ENCODE measurements at places on chromosomes 4 and X.

- DNase-seq: no peak
These were observed 19.1 kb upstream of the ANTXR2 start for GRCh38 chr4:80092088-80092487.

DNA sequence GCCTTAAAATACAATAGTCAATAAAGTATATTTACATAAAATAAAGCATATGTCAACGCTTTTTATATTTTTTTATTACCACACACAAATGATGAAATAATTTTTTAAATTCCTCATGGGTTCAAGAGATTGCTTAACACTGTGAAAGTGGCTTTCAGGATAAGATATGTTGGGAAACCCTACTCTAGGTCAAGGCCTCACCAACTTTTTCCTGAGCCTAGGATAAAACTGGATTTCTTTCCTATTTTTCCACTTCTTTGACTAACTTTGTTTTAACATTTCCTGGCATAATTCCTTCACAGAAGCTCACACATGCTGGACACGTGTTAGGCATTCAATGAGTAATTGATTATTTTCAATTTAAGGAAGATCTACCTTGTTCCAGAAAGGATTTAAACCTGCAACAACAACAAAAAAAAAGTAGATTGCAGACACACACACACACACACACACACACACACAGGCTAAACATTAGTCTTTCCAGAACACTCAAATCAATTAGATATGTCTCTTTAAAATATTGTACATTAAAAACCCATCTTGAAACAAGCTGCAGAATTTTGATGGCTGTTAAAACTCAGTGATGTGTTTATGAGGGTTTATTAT is 9.1 kb downstream of the KLB start:
- DNase-seq: no peak

GRCh38 chr4:122623637-122624166 is 2.8 kb upstream of the IL21 start:
- DNase-seq: peak; percentile 12

GRCh38 chr4:87511500-87511899 is 17.7 kb downstream of the SPARCL1 start:
- no peak for DNase-seq

GRCh38 chrX:133258481-133258880 is 40.3 kb upstream of the TFDP3 start:
- no peak for DNase-seq

- DNase-seq: no peak
These were observed 10.6 kb upstream of the TLR8 start for GRCh38 chrX:12895866-12896265.

DNA sequence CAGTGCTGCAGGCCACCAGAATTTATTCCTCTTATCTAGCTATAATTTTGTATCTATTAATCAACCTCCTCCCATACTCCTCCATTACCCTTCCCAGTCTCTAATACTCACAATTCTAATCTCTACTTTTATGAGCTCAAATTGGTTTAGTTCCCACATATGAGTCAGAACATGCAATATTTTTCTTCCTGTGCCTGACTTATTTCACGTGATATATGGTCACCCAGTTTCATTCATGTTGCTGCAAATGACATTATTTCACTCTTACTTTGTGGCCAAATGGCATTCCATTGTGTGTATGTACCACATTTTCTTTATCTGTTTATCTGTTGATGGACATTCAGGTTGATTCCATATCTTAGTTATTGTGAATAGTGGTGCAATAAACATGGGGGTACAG is 483.5 kb downstream of the ACTRT1 start:
- DNase-seq: no peak

DNA sequence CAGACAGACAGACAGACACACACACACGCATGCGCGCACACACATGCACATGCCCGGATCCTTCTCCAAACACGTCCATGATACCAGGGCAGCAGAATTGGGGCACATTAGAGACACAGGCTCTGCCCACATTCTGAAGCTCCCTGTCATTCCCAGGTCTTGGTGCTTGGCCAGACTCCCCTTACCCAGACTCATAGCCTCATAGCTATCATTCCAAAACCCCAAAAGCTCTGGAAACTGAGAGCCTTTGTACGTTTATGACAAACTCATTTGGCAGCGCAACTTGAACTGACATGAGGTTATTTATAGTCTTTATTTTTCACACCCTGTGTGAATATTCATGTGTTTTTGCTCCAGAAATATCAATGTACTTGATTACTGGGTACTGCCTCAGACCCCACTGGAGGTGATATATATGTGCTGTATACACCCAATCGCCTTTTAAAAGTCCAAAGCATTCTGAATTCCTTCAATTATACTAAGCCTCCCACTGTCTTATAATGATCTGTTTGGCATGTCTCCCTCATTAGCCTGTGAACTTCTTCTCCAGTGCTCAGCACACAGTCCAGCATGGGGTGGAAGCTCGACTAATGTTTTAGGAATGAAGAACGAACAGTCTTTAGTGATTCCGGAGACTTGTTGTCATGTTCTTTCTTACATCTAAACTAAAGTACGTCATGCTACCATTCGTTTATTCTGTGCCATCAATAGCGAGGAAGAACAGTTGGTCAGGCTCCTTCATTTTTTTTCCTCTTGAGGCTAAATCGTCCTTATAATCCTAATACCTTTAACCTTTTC is 45.0 kb downstream of the RTL9 start:
- DNase-seq: no peak

DNA sequence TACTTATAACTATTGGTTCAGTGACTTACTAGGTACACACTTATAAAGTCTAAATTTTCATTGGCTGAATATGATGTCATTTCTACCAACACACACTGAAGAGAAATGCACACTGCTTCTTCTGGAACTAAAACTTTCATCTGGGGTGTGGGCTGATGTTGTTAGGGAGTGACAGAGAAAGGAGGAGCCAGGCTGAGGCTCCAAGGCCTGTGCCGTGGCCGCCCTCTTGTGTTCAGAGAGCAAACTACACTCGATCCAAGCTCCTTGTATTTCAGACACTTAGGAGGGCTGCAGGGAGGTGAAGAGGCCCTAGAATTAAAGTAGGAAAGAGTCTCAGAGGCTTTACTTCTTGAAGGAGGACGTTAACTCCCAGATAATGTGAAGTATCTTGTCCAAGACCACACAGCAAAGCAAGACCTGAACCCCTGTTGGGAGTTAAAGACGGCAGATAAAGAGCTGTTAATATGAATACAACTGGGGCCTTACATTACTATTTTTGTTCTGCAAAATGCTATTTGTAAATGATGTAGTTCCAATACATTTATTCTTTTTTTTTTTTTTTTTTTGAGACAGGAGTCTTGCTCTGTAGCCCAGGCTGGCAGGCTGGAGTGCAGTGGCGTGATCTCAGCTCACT is 137.5 kb downstream of the AFAP1 start:
- DNase-seq: peak; percentile 40

GRCh38 chr4:79467246-79467932 is 59.4 kb upstream of the GK2 start:
- DNase-seq: no peak

GRCh38 chr4:27011401-27011800 is 150.8 kb downstream of the STIM2 start:
- no peak for DNase-seq

DNA sequence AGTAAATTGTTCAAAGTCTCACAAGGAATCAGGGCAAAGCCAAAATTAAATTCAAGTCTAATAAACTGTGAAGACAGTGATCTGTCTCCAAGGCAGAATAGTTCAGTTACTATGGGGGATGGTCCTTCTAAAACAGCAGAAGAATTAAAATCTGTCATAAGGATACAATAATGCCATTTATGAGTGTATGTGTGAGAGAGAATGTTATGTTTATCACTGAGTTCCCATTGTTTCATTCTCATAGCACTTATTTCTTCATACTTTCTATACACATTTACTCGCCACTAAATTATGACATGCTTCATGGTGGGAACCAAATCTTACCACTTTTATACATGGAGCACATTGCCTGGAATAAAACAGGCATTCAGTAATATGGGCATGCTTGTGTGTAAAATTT is 102.5 kb downstream of the AMMECR1 start:
- no peak for DNase-seq

DNA sequence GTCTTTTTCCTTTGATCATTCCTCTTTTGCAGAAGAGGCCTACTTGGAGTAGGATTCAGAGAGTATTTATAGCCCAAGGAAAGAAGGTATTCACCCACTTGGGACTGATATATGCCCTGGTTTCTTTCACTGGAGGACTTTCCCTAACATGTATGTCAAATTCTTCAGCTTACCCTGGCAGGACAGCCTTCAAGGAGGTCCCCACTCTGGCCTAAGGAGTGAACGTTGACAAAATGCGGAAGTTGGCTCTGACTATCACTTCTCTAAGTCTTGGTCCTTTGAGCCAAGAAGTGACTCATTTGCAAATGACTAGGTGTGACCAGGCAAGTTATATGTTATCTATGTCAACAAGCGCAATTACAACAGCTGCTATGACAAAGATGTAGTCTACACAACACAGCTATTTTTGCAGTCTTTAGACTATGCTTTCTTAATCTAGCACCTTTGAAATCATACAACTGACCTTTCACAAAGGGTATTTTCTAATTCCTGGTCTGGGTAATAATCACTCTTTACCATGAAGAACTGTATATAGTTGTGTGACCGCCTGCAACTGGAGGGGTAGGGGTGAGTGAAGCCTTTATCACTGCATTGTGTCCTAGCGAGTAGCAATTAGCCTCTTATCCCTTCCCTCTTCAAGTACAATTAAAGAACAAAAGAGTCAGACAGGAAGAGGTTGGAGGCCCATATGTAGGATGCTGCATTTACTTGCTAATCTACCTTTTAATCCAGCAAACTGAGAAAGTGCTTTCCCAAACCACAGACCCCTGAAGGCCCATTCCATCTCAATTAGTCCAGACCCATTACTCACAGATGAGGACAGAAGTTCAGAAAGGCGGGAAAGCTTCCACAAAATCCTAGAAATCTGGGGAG is 50.1 kb downstream of the RASGEF1B start:
- DNase-seq: no peak

GRCh38 chrX:55919367-55920221 is 202.0 kb downstream of the RRAGB start:
- no peak for DNase-seq

- DNase-seq: no peak
These were observed 148.2 kb downstream of the RASL11B start for GRCh38 chr4:53010318-53010717.

- peak; percentile 37 for DNase-seq
These were observed at the start of gene PRKX for GRCh38 chrX:3713225-3713936. PRKX (minus strand) TSS chrX:3713649; CDS start chrX:3713253, 396 bp downstream.

GRCh38 chrX:83004012-83004411 is 504.1 kb upstream of the POU3F4 start:
- no peak for DNase-seq

DNA sequence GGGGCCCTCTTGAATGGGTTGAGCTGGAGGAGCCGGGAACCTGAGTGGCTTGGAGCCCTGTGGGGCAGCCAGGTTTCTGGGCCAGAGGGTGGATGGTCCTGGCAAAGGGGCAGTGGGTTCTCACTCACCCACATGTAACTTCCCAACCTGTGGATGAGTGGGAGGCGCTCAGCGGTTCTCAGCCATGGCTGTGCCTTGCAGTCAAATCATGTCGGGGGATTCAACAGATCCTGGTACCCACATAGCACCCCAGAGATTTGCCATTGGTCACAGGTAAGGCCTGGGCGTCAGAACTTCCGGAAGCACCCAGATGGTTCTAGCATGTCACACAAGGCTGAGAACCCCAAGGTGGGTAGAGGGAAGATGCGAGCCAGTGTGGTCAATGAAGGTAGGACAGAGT is 21.9 kb upstream of the CLCN4 start:
- no peak for DNase-seq

DNA sequence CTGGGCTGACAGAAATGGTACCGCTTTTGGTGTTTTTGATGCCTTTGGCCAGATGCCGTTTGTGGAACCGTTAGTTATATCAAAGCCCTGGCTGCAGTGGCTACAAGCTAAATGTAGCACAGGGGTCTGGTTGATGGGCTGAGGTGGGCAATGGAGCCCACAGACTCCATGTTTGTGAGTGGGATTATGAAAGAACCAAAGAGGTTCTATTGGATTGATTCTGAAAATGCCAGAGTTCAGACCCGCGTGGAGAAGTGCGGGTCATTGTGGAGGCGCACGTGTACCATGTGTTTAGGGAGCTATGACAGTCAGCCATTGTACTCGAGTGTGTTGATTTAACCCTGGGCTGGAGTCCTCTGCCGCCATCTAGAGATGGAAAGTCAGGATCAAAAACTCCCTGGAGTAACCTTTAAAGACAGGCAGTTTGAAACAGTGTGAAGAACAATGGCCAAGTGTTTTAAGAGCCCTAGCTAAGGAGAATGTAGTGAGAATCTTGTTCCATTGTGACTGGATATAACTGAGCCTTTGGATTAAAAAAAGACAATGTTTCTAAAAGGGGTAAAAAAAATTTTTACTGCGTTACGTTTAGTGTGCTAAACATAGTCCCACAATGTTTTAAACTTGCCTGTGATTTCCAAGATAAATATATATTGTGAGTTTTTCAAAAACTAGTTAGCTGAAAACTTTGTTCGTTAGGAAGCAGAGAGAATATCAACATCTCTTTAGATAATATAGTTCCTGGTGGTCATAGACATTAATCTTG is 12.7 kb downstream of the ART3 start:
- DNase-seq: peak; percentile 55

DNA sequence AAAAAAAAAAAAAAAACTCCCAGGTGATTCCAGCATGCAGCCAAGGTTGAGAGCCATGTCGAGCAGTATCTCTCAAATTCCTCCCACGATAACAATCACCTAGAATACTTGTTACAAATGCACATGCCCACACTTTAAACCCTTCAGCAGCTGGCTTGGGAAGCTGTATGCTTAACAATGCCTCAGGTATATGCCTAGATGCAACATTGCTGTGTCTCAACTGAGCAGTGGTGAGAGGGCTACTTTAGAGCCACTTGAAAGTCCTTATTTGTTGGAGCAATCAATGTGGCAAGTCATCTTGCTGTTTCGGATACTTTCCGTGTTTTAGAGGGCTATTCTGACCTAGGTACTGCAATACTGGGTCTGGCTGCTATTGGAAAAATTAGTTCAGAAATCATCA is 487.4 kb downstream of the INPP4B start:
- DNase-seq: no peak

- DNase-seq: no peak
These were observed 62.5 kb upstream of the NFKB1 start for GRCh38 chr4:102438396-102439235.

DNA sequence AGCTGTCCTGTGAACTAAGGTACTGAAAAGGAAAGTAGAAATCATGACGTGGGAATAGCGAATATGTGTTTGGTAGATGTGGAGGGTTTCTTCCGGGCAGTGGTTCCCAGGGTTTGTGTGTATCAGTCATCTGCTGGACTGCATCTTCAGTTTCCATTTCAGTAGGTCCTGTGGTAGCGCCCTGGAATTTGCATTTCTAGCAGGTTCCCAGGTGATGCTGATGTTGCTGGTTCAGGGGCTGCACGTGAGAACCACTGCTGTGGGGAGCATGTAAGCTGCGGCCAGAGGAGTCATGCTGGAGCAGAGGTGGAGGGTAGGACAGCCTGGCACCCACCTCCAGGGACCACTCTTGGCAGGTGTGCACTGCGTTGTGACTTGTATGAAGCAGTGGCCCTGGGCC is 47.1 kb downstream of the ARHGAP10 start:
- DNase-seq: no peak
